ENCODE measurements at places on chromosomes 7 and 10. TPM values are rescaled to one million over a fixed set of nuclear protein-coding genes. Genes with fewer than 3 reads are reported as not detected.

TMEM139 gene
- 2.2 TPM for total RNA-seq

CNTNAP2 gene
- total RNA-seq = 228 TPM

PTER gene
- total RNA-seq = 8.6 TPM

PITX3 gene
- total RNA-seq = not detected

HOXA2 gene
- total RNA-seq = not detected

SEMA3A gene
- 72.8 TPM for total RNA-seq

SLK gene
- 22.8 TPM for total RNA-seq

EIF4EBP2 gene
- 122 TPM for total RNA-seq

ABCC2 gene
- total RNA-seq = 0.22 TPM

STRIP2 gene
- 11.8 TPM for total RNA-seq

CALHM3 gene
- total RNA-seq = not detected

UNC5B gene
- total RNA-seq = 14.5 TPM

COL13A1 gene
- 15.3 TPM for total RNA-seq

BTBD16 gene
- total RNA-seq = not detected

NAT16 gene
- total RNA-seq = 0.15 TPM

GRCh38 chr7:101278461-101279292, 33.8 kb upstream of the FIS1 start:
- DNase-seq = no peak

GRCh38 chr10:56698506-56698905, 337.4 kb upstream of the ZWINT start:
- no peak for DNase-seq

DNA sequence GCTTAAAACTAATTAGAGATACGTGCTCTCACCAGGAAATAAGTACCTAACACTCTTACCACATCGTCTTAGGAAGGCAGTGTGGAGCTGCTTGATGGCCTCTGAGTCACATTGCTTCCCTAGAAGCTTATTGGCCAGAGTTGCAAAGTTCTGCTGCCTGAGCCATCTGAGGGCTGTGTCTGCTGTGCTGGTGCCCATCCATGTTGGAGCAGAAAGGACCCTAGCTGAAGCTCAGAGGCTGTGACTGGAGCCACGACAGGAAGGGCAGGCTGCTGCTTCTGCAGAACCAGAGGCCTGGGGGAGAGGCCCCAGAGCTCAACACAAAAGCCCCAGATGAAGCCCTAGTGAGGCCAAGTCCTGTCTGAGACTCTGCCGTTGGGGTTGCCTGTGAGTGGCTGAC, 64.8 kb upstream of the IGFBP3 start:
- DNase-seq = peak; percentile 43

GRCh38 chr10:84605802-84606201, 277.4 kb downstream of the CCSER2 start:
- no peak for DNase-seq

- DNase-seq = no peak
Observed at GRCh38 chr7:43729924-43730248, 563 bp upstream of the COA1 start.

DNA sequence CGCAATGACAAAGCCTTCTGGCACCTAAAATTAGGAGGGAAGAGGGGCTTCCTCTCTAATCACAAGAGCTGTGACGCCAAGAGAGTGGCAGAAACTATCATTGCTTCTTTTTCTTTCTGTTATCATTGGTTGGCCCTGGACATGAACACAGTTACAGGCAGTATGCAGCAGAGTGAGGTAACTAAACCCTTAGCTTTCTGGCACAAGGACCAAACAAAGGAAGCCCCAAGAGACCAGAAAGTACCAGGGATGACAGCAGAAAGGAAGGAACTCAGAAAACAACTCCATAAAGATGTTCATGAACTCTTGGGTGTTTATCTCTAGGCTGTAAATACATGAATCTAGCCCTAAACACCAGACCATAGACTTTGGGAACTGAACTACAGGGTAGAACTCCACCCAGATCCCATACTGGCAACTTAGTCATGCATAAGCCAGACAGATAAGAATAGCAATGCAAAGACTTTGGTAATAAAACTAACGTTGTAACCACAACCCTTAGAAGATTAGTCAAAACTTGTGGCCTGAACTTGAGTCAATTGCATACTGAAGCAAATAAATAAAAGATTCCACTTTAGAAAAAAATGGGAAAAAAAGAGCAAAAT, 195.7 kb upstream of the PTN start:
- DNase-seq = no peak

DNA sequence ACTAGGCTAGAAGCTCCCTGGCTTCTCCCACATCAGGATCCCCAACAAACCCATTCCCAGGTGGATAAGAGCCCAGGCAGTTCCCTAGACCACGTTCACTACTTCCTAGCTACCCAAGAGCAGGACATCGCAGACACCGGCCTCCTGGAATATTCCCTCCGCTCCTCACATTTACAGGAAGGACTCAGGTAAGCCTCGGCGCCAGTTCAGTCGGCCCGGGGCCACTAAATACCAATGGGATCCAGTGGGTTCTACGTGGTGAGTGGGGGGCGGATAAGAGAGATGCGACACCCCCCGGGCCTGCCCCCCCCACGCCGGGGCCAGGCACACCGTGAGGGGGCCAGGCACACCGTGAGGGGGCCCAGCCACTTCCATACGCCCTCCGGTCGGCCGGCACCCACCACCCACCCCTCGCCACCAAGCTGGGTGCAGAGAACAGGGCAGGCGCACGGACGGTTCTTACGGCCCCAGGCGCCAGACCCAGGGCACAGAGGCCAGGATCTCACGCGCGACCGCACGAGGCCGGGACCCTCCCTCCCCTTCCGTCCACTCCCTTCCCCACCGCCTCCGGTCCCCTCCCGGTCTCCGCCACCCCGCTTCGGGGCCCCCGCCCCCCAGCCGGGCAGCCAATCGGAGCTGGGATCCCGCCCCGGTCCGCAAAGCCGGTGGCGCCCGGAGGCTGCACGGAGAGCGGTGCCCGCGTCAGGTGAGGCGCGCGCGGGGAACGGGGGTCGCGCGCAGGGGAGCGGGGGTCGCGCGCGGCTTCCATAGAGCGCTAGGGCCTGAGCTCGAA, at the start of gene BLVRA:
Gene BLVRA, plus strand, starts transcription at position 652 of the 793 bp plus-strand sequence. CDS start 12,479 bp downstream, outside the sequence.
- peak; percentile 86 for DNase-seq

DNA sequence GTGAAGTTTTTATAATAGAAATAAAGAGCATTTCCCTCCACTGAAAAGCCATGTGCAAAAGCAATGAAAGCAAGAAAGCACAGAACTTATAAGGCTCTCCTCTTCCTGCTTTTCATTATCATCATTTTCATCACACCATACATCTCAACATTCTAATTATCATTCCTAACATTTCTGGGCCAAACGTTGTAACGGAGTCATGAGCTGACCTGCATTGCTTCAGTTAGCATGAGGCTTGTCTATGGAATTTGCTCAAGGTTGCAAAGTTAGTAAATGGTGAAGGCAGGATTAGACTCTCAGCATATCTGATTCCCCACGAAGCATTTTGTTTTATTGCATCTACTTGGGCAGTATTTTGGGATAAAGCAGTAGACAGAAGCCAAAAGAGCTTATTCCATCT, 11.4 kb downstream of the SCIN start:
- no peak for DNase-seq

- DNase-seq = no peak
Observed at GRCh38 chr10:128116187-128116586, 10.0 kb downstream of the MKI67 start.

- DNase-seq = no peak
Observed at GRCh38 chr10:47311193-47311931, 10.9 kb upstream of the GDF2 start.

GRCh38 chr7:70764701-70765208, 367.2 kb upstream of the GALNT17 start:
- no peak for DNase-seq

GRCh38 chr7:103577059-103577458, 131.1 kb upstream of the SLC26A5 start:
- DNase-seq = no peak

DNA sequence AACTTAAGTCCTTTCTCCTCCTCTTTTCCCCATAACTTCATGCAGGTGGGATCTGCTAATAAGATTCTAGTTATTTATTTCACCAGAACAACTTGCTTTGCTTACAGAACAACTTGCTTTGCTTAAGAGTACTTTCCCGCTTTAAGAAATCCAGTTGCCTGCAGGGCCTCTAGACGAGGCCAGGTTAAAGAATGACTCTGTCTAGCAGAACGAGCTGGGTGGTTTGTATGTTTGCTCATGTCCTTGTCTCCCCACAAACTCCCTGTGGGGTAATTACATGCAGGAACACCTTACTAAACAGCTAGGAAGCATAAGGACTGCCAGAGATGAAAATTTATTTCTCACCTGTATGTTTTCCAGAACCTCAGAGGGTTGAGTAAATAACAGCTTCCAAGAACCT, 8.8 kb upstream of the FZD8 start:
- DNase-seq = no peak

GRCh38 chr7:2197436-2198155, 35.1 kb downstream of the MAD1L1 start:
- DNase-seq = peak; percentile 49

- DNase-seq = peak; percentile 63
Observed at GRCh38 chr10:78757344-78757925, 311.3 kb upstream of the ZMIZ1 start.

DNA sequence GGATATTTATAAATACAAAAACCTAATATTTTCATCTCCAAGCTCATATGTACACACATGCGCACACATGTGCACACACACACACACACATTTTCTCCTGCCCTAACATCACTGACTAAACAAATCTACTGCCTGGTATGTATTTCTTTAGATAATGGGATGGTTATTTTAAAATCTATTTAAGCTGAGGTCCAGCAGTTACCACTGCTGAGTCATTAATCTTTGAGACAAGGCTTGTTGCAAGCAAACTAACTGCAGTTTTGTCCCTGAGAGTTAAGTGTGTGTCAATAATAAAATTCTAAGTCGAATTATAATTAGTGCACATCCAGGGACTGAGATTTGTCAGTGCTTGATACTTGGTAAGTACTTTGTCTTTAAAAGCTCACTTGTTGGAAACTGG, 135.1 kb downstream of the VPS50 start:
- no peak for DNase-seq

- peak; percentile 46 for DNase-seq
Observed at GRCh38 chr7:68688416-68689086, 909.7 kb upstream of the AUTS2 start.

GRCh38 chr10:32941357-32941756, 16.7 kb downstream of the ITGB1 start:
- no peak for DNase-seq

- DNase-seq = no peak
Observed at GRCh38 chr7:40237731-40238130, 102.9 kb downstream of the SUGCT start.

DNA sequence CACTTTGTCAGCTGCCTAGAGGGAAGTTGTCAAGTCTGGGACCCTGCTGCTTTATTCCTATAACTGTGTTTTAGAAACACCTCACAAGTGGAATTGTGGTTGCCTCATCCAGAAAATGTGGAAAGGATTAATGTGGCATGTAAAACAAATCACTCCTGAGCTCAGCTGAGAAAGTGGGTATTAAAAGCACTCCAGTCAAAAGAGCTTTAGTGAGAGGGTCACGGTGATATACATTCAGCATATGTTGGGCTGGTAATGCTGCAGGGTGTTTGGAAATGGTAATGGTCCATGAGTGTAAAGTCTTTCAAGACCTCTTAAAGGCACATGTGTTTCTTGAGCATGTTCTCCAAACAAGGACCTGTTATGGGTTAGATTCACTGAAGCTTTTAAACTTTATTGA, 318.2 kb upstream of the MEOX2 start:
- DNase-seq = no peak

DNA sequence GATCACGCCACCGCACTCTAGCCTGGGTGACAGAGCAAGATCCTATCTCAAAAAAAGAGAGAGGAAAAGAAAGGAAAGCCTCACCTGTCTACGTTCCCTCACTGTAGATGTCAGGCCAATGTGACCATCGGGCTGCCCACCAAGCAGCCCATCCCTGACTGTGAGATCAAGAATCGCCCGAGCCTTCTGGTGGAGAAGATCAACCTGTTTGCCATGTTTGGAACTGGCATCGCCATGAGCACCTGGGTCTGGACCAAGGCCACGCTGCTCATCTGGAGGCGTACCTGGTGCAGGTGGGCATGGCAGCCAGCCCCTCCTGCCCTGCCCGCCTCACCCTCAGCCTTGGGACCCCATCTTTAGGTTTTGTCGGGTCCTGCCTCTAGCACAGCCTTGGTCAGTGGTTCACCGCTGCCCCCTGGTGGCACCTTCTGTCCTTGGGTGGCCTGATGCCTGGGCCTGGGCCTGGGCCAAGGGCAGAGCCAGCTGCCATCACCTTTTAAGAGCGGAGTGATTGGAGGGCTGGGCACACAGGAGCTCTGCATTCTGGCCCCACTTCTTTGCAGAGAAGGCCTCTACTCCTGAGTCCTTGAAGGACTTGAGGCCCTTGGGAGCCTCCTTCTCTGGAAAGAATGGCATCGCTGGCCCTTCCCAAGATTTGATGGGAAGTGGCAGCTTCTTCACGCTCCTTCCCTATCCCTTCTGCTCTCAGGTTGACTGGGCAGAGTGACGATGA, 14.4 kb upstream of the AHCYL2 start:
- DNase-seq = peak; percentile 96

GRCh38 chr10:71475243-71475871, 78.6 kb downstream of the CDH23 start:
- DNase-seq = peak; percentile 87

GRCh38 chr10:113897693-113898618, 43.5 kb downstream of the NHLRC2 start:
- DNase-seq = no peak

DNA sequence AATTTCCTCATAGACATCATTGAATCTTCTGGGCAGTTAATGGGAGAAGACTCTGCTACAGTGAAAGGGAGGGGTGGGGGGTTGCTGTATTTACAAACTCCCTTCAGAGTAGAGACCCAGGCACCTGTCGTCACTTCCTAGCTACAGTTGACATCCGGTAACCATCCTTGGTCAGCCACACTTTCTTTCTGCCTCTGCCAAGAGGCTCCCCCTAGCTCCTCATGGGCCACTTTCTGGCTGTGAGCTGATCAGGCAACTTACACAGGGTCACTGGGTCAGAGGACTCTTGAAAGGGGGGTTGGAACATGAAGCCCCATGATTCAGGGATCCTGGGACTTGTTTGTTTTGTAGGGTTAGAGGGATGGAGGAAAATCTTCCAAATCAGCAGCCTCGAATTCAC, 1.2 kb downstream of the TECPR1 start:
- no peak for DNase-seq

DNA sequence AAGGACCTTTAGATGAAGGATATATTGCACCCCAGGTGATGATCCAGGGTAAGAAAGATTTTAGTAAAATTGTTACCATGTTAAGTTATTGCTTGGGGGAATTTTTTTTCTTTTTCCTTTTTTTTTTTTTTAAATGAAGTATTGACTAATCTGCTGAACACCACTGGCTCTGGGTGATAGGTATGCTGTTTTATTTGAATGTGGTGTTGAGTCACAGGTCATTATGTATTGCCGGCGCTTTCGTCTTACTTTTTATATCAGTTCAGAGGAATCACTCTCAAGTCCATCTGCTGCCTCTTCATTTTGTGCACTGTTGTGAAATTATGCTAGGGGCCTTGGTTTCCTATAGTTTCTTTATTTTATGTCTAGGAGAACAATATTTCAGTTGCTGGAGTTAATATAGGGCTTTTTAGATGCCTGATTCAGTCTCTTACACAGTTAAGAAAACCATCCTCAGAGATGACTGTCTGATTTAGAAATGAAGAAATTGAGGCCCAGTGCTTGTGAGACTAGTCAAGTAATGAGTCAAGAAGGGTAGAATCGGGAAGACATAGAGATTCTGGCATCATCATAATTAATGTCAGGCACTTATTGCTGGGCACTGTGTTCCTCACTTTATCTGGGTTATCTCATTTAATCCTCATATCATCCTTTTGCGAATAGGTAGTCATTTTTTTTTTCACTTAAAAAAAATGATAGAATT, 38.7 kb downstream of the NRF1 start:
- DNase-seq = no peak

GRCh38 chr7:84069999-84070500, 124.5 kb downstream of the SEMA3A start:
- no peak for DNase-seq

All from endodermal cell (in vitro differentiated cells).